ENCODE measurements at places on chromosomes 6 and 20.

- no peak for DNase-seq
- no peak overlapping the region for H3K27ac ChIP-seq
- H3K27me3 ChIP-seq, result no peaks in the 10 kb centered on the region
- no peaks in the 10 kb centered on the region for H3K36me3 ChIP-seq
Observed at GRCh38 chr20:14374196-14374595, 36.8 kb upstream of the FLRT3 start.

DNA sequence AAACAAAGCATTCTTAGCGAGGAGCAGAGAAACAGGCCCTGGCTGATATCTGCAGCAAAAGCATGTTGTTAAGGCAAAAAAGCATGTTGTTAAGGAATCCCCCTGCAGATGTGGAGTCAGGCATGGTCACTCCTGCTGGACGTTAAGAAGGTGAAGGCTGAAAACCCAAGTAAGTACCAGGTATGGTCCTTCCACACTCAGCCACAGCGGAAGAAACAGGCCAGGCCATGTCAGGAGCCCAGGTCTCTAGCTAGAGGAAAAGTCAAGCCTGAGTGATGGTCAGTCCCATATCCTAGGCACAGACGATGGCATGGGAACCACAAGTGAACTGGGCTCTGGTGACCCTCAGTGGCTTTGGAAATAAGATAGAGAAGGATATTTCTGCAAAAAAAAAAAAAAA lies 32.5 kb upstream of the MAS1L start:
- no peaks in the 10 kb centered on the region for H3K27me3 ChIP-seq
- DNase-seq, result no peak
- H3K4me3 ChIP-seq, result no peak overlapping the region
- H3K27ac ChIP-seq, result no peak overlapping the region
- no peaks in the 10 kb centered on the region for H3K36me3 ChIP-seq

DNA sequence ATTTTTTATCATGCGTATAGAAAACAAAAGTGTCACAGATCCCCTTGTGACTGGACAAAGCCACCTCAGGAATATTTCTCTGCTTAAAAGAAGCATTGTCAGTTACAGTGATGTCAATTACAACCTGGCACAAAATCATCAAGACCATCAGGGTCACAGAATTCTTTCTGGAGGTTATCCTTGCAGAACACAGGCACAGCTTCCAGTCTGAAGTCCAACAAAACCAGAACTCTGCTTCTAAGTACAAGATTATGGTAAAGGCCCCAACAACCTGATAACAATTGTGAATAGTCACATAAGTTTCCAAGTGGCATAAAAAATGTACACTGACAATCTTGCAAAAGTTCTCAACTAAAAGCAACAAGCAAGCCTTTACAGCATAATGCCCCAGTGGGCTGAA lies 21.0 kb downstream of the PLAGL2 start:
- no peaks in the 10 kb centered on the region for H3K36me3 ChIP-seq
- no peak overlapping the region for H3K27ac ChIP-seq
- H3K27me3 ChIP-seq, result no peaks in the 10 kb centered on the region
- peaks cover 8% of the 10 kb centered on the region for H3K4me1 ChIP-seq
- DNase-seq, result no peak
- H3K4me3 ChIP-seq, result no peak overlapping the region

DNA sequence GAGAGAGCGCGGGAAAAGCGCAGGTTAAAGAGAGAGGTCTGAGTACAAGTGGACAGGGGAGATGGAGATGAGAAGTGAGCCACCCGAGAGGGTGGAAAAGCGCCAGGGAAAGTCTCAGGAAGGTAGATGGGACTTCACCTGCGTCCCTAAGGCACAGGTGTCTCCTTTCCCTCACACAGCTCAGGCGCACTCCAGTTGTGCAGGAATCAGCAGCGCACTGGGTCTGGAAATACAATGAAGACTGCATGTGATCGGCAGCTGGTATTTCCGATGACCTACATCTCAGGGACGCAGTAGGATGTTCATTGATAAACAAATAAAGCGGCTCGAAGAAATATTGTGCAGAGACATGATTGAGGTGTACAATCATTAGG lies 432 bp upstream of the KHDRBS2 start:
- H3K36me3 ChIP-seq, result no peaks in the 10 kb centered on the region
- no peak overlapping the region for H3K27ac ChIP-seq
- no peak for DNase-seq
- H3K4me1 ChIP-seq, result no peaks in the 10 kb centered on the region
- no peak overlapping the region for H3K4me3 ChIP-seq

DNA sequence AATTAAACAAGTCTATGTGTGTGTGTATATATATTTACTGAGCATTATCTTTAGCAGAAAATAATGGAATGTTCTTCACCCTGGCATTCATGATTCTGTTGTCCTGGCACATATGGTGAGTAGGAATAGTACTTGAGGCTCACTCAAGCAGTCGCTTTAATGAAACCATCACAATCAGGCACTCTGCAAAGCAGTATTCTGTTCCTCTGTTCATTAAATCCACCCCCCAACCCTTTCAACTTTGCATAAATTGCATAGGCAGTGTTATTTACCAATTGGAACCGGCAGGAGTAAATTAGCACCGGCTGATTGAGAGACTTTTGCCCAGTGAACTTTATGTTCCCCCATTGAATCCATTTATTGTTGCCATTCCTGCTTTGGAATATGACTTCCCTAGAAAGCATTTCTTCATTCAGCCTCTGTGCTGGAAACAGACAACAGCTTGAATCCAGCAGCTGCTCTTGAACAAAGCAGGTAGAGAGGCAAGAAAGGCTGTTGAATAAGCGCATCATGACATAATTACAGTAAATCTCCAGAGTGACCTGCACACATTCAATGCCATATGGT lies 268.0 kb upstream of the RNF217 start:
- DNase-seq, result no peak
- no peaks in the 10 kb centered on the region for H3K27me3 ChIP-seq
- H3K4me1 ChIP-seq, result no peaks in the 10 kb centered on the region
- no peak overlapping the region for H3K4me3 ChIP-seq

DNA sequence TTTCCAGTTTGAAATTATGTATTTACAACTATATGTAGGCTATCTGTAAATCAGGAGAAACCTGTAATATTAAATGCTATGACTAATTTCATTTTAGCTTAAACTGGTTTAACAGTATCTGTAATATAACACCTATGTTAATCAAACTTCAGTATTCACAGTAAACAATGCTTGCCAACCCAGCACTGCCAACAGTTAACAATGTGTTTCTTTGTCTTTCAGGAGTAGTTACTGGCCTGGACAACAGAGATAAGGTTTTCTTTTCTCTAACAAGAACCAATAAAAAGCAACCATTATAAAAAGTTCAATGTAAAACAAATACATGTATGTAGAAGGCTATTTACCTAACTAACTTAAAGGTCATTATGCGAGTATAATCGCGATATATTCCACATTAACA lies 158.8 kb downstream of the CDK19 start:
- no peak for DNase-seq
- H3K27me3 ChIP-seq, result no peaks in the 10 kb centered on the region
- no peak overlapping the region for H3K4me3 ChIP-seq
- H3K4me1 ChIP-seq, result no peaks in the 10 kb centered on the region

GRCh38 chr6:134421501-134421900 lies 103.6 kb upstream of the SGK1 start:
- no peaks in the 10 kb centered on the region for H3K36me3 ChIP-seq
- DNase-seq, result peak; percentile 86
- peaks cover 19% of the 10 kb centered on the region for H3K4me1 ChIP-seq
- H3K27ac ChIP-seq, result peak overlapping the region; percentile 74

GRCh38 chr6:157066781-157067491 lies 256.4 kb downstream of the TMEM242 start:
- H3K4me1 ChIP-seq, result peaks cover 22% of the 10 kb centered on the region
- DNase-seq, result peak; percentile 29
- 0 out of 2 replicates have a peak overlapping the region, but pooled peaks have one; percentile 7 for H3K27ac ChIP-seq
- H3K4me3 ChIP-seq, result no peak overlapping the region
- no peaks in the 10 kb centered on the region for H3K27me3 ChIP-seq

DNA sequence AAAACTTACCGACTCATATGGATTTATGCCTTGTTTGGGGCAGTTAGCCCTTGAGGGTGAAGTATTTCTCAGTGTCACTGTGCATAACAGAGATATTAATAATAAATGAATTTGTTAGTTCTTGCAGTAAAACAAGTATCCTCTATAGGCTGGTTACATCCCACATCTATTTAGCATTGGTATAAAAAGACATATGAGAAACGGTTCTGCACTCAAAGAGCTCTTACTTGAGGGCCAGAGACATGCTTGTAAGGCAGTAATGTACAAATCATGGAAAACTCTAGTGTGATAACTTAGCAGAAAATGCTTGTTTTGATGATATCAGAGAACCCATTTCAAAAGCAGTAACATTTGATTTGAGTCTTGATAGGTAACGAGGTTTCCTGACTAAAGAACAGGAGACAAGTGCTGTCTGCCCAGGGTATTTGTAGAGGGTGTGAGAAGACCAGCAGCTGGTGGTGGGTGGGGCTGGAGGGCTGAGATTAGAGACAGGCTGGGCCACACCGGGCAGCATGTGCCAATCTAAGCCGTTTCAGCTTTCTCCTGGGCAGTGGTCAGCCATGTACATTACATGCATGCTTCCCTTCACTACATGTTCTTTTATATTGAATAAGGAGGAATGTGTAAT lies 46.3 kb downstream of the TULP4 start:
- H3K36me3 ChIP-seq, result no peaks in the 10 kb centered on the region
- no peaks in the 10 kb centered on the region for H3K27me3 ChIP-seq

DNA sequence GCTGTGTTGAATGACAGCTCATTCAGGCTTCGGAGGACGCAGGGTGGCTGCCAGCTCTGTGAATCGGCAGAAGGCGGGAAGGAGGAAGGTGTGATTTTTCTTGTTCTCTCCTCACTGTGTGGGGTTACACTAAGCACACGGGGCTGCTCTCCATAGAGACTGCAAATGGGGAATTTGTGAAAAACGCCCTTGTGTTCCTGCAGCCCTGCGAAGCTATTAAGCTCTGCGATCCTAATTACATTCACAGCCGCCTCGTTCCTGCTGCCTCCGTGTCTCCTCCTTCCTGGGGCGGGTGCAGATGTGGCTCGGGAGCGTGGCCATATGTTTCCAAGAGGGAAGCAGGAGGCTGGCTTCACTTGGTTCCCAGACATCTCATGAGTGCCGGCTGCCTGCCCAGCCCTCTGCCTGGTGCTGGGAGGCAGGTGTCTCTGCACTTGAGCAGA lies 124.0 kb downstream of the TOX2 start:
- peaks cover 3% of the 10 kb centered on the region for H3K36me3 ChIP-seq
- no peak overlapping the region for H3K4me3 ChIP-seq
- DNase-seq, result no peak
- no peak overlapping the region for H3K27ac ChIP-seq
- no peaks in the 10 kb centered on the region for H3K27me3 ChIP-seq

All from IMR-90 (cell line).